Nasal cavity respiratory epithelium epithelial cell of viscerocranial mucosa (primary cell): ENCODE measurements at places on chromosomes 1 and 21. TPM values are rescaled to one million over a fixed set of nuclear protein-coding genes. Genes with fewer than 3 reads are reported as not detected.

C1orf185 gene
- total RNA-seq = not detected in 2 replicates

SLC16A4 gene
- total RNA-seq = 10.6 and 52.3 TPM in 2 replicates

PPOX gene
- total RNA-seq = 7.0 and 11.6 TPM in 2 replicates

FRRS1 gene
- 23.9 and 36.6 TPM in 2 replicates for total RNA-seq

SYT14 gene
- total RNA-seq = under 0.01 and 0.14 TPM in 2 replicates

HLX gene
- total RNA-seq = 0.07 TPM in 1 of 2 replicates, not detected in the other

ATP1B1 gene
- 42.4 and 128 TPM in 2 replicates for total RNA-seq

ADAMTS5 gene
- not detected in 2 replicates for total RNA-seq

IFI44 gene
- 2.4 and 5.2 TPM in 2 replicates for total RNA-seq

ARMH1 gene
- 0.34 and 0.57 TPM in 2 replicates for total RNA-seq

BGLAP gene
- under 0.01 and 0.07 TPM in 2 replicates for total RNA-seq

ZC3H11A gene
- 98.8 and 127 TPM in 2 replicates for total RNA-seq

PLCH2 gene
- total RNA-seq = 102 and 141 TPM in 2 replicates

SPRR3 gene
- 67.3 and 122 TPM in 2 replicates for total RNA-seq

OPN3 gene
- total RNA-seq = 19.1 and 49.8 TPM in 2 replicates

PROX1 gene
- total RNA-seq = 0.14 and 0.34 TPM in 2 replicates
